A549 treated with DMSO at 1 μM for 4 hours (cell line): ENCODE measurements at places on chromosomes 2 and 18. TPM values are rescaled to one million over a fixed set of nuclear protein-coding genes. Genes with fewer than 3 reads are reported as not detected.

The NXPH2 gene
- not detected in 5 replicates for total RNA-seq

The IL1RL1 gene
- 0.84 to 1.6 TPM (median 1.1 TPM) in 5 replicates for total RNA-seq

The ARPC2 gene
- 286 to 304 TPM (median 289 TPM) in 5 replicates for total RNA-seq

The SLC35F6 gene
- 36.0 to 44.3 TPM (median 42.5 TPM) in 5 replicates for total RNA-seq
